A549 treated with Hydrocortisone at 1 μM for 4 hours (cell line): ENCODE measurements at places on chromosomes 2 and 18. TPM values are rescaled to one million over a fixed set of nuclear protein-coding genes. Genes with fewer than 3 reads are reported as not detected.

The CYB5A gene
- 123 to 133 TPM (median 129 TPM) in 5 replicates for total RNA-seq

The SPDYA gene
- total RNA-seq = 0.16 to 0.21 TPM (median 0.20 TPM) in 5 replicates

The TMEM169 gene
- 0.25 to 0.75 TPM (median 0.38 TPM) in 5 replicates for total RNA-seq

The PFN4 gene
- 1.7 to 2.3 TPM (median 1.8 TPM) in 5 replicates for total RNA-seq

The KLHL41 gene
- 0.13 to 0.31 TPM (median 0.18 TPM) in 5 replicates for total RNA-seq

The ERFE gene
- 5.7 to 9.7 TPM (median 8.1 TPM) in 5 replicates for total RNA-seq
